ENCODE measurements at places on chromosomes 1 and 21. TPM values are rescaled to one million over a fixed set of nuclear protein-coding genes. Genes with fewer than 3 reads are reported as not detected.
A peak's percentile ranks its signal among the peaks of the same experiment; 100 is the strongest.

The C8A gene
- 0.44 TPM for polyA plus RNA-seq

The LCE6A gene
- not detected for polyA plus RNA-seq

DNA sequence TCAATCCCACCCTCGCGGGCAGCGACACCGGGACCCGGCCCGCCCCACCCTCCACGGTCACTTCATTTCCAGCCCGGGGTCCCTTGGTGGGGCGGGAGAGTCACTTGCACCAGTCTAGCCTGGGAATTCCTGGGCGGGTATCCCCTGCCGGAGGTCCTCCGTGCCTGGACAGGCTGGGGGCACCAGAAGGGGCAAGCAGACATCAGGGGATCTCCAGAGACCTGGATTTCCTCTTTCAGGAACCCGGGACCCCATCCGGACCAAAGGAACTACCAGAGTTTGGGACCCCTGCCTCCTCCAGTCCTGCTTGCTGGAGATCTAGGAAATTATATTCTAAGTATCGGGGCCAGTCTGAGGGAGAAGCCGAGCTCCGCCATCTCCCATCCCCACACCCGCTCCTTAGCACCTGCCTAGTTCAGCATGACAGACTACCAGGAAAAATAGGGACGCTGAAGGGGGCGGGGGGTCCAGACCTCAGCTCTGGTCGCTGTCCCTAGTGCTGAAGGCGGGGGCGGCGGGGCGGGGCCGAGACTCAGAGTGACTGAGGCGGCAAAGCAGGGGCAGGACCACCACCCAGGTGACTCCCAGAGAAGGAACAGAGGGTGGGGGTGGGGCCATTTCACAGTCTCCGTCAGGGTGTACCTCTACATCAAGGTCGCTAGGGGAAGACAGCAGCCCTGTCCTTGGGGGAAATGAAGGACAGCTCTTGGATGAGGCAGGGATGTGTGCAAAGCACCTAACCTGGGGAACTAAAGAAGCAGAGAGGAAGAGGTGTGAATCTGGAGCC is 832 bp downstream of the HCN3 start:
- DNase-seq: peak; percentile 30

DNA sequence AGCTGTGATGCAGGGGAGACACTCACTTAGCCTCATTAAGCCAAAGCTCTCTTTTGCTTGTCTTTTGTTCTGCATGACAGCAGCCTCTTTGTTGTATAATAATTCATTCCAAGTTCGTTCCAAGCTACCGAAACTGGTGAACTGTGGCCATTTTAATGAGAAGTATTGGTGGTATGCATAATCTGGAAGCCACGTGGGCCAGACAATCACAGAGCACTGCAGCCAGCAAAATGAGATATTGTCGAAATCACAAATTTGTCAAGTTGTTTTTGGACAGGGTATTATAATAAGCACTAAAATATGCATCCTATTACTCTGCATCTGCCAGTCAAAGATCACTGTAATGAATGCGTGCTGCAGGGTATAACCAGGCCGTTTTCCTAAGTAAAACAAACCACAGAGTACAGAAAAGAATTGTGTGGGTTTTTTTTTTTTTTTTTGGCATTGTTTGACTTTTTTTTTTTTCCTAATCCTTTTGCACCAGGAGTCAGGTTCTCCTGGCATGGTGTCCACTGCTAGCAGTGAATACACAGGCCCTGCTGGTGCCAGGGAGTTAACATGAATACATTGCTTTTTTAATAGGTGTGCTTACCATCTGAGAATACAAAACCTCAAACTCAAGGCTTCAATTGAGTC is 423.9 kb downstream of the PTBP2 start:
- DNase-seq: no peak

- no peak for DNase-seq
These were observed 8.1 kb upstream of the INAVA start for GRCh38 chr1:200886594-200886993.

GRCh38 chr1:51433269-51433971 is 85.6 kb downstream of the EPS15 start:
- no peak for DNase-seq

The ATP5IF1 gene
- polyA plus RNA-seq: 138 TPM

GRCh38 chr1:64516803-64517568 is 47.1 kb downstream of the CACHD1 start:
- DNase-seq: no peak

DNA sequence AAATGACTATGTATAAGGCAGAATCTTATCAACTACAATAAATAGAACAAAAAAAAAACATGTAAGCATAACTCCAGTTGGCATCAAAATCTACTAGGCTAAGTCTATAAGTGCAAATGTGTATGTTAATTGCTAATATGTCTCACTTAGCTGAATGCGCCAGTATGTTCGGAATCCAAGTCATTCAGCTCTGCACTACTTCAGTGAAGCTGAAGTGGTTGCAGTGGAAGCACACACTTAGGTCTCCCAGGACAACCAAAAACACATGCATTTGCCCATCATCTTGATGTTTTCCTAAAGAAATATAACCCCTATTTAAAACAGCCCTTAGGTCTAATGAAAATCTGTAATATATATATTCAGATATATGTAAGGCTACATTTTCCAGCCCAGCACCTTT is 41.0 kb upstream of the RGS2 start:
- peak; percentile 51 for DNase-seq

- DNase-seq: no peak
These were observed 47.3 kb downstream of the EIF4G3 start for GRCh38 chr1:21129407-21129806.

DNA sequence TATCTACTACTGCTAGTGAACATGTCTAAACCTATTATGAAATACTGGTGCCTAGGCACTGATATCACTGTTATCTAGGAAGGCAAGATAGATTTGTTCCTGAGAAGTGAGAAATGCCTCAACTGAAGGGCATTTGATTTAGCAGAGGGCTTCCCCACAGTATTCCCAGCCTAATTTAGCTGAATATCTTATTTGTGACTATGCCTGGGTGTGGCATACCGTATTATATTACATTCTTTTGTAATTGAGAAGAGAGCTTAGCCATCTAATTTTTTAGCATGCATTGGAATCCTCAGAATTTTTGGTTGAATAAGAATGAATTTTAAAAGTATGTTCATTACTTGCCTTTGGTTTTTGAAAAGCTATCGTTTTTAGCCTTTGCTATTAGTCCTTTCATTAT is 99.1 kb downstream of the ZP4 start:
- DNase-seq: no peak

The C1orf185 gene
- polyA plus RNA-seq: not detected

DNA sequence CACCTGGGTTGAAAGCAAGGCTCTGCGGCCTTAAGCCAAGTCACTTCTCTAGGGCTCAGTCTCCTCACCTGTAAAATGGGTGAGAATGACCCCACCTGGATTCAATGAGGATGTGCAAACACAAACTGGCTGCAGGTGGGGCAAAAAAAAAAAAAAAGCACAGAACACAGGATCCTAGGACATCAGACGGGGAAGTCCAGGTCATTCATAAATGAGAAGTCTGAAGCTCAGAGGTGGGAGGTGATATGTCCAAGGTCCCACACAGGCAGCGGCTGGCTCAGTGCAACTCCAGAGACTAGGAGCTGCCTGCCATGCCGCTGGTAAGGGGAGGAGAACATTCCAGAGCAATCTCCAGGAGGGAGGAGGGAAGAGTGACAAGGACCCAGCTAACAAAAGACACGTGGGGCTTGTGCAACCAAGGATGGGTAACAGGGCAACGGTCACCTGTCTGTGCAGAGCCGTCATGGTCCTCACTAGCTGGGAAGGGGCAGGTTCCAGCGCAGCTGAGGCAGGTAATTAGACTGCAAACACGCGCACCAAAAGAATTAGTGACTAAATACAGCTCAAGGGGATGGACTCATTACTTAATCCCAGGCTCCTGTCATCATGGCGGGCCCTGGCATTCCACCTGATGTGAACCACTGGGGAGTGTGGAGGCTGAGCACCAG is 19.5 kb downstream of the IFFO2 start:
- no peak for DNase-seq

GRCh38 chr1:76381450-76382097 is 307.0 kb downstream of the ST6GALNAC3 start:
- no peak for DNase-seq

DNA sequence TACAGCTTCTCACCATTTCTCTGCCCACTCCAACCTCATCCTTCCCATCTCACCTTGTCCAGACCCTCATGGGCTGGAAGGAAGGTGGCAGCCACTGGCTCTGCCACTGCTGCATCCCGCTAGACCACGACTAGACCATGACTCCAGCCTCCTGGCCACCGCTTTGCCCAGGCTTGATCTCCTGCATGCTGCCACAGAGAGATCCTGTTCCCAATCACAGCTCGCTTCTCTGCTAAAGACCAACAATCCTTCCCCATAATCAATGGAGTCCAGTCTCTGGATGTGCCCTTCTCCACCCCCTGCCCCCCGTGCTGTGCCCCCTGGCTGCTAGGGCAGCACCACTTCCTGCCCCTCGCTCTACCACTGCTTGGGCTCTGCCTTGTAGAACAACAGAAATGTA is 64.9 kb upstream of the DMRTB1 start:
- DNase-seq: no peak

GRCh38 chr1:197195100-197195499 is 48.6 kb upstream of the ASPM start:
- no peak for DNase-seq

- DNase-seq: no peak
These were observed 30.8 kb upstream of the PSMB2 start for GRCh38 chr1:35672116-35672515.

- DNase-seq: no peak
These were observed 660 bp upstream of the PDE4B start for GRCh38 chr1:65791801-65792668.

DNA sequence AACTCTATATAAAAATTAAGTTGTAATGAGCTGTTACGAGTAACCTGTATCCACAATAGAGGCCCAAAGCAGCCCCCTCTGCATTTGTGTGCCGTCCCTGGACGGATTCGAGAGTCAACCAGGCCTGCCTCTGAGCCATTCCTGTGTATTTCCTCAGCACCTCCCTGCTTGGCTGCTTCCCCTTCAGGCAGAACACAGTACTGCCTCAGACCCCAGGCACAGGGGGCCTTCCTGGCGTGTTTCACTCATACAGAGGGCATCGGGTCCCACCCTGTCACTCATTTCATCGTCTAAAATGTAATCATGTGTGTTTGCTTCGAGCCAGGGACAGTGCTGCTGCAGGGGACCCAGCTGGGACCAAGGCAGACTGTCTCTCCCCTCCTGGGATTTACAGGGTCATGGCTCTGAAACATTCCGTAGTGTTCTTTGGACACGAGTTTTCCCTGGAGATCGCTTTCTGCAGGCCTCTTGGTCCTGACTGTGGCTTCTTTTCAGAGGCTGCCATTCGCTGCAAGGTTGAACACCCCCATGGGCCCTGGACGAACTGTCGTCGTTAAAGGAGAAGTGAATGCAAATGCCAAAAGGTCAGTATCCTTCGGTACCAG is 19.4 kb downstream of the LGALS8 start:
- DNase-seq: no peak

The F13B gene
- 0.19 TPM for polyA plus RNA-seq

GRCh38 chr1:244406337-244406736 is 45.4 kb downstream of the ADSS2 start:
- no peak for DNase-seq

- no peak for DNase-seq
These were observed 73.2 kb downstream of the ZC3H11B start for GRCh38 chr1:219539645-219540254.

DNA sequence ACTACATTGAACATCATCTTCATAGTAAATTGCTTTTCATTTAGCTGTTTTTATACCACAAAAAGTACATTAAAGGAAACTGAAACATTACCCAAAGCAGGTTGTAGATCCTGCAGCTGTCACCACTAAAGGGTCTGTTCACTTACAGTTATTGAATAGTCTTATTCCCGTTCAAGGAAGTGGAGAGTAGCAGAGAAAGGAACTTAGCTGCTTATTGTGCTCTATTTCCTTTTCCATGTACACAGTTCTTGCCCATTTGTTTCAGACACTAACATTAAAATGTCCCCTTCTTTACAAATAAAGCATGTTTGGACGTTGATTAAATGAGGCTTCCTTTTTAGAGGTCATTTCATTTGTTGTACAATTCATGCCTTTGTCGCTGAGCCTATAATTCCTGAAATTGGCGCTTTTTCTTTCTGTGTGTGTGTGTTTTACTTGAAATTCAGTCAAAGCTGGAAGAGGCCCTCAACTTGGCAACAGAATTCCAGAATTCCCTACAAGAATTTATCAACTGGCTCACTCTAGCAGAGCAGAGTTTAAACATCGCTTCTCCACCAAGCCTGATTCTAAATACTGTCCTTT is 44.4 kb upstream of the BMP8A start:
- no peak for DNase-seq

- DNase-seq: no peak
These were observed 82.2 kb downstream of the ST6GALNAC5 start for GRCh38 chr1:76949503-76949902.

GRCh38 chr1:230170622-230171021 is 103.6 kb downstream of the GALNT2 start:
- DNase-seq: no peak

The B3GALT2 gene
- polyA plus RNA-seq: 29.9 TPM

The UMODL1 gene
- polyA plus RNA-seq: 0.27 TPM

DNA sequence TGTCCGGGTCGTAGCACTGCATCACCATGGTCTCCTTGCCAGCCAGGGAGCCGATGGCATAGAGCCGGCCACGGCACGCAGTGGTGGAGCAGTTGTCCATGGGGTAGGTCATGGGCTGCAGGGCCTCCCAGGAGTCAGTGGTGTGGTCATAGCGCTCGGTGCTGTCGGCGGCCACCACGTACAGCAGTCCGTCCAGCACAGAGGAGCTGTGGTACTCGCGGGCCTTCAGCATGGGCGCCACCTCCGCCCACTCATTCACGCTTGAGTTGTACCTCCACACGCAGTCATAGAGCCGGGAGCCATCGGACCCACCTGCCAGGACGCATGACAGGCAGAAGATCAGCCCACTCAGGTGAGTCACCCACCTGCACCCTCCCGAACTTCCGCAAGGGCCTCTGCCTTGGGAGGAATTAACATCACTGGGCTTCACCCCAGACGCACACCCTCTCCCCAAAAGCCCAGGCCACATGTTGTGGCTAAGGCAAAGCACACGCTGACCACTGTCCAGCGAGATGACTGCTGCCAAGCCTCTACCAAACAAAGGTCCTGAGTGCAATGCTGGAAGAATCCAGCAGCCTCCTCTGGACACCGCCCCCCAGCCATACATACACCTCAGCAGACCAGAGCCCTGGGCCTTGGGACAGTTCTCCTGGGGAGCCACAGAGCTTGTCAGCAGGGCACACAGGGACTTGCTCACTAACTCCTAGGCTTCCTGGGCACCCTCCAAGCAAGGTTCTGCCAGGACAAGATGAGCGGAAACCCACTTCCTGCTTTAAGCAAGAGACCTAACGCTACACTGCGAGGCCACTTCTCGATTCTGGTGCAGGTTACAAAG is 3.3 kb downstream of the KLHL21 start:
- no peak for DNase-seq
